Thoracic aorta (tissue), 2 donors: ENCODE measurements at places on chromosomes 13 and 19.

GRCh38 chr19:29662604-29663404, 2.5 kb upstream of the PLEKHF1 start:
- H3K27ac ChIP-seq: peak overlapping the region; percentile 95
- peaks cover 35% of the 10 kb centered on the region for H3K4me1 ChIP-seq
- H3K36me3 ChIP-seq: no peaks in the 10 kb centered on the region
- H3K4me3 ChIP-seq: peak overlapping the region; percentile 59

DNA sequence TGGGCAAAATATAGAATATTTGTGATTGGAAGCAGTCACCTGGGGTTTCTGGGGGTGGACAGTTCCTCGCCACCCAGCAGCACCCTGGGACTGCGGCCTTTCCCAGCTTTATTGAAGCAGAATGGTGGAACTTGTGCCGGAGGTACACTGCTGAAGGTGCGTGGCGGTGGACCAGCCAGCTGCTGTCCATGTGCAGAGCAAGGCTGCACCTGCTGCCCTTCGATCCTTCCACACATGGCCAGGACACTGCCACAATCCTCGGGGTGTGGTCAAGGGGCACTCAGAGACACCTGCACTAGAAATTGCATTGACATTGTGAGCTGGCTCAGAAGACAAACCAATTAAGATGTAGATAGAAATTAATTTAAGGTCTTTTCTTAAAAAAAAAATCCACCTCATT, 11.4 kb upstream of the GPI start:
- DNase-seq: no peak
- H3K36me3 ChIP-seq: peaks cover 44% of the 10 kb centered on the region
- no peak overlapping the region for H3K27ac ChIP-seq
- no peak overlapping the region for H3K4me3 ChIP-seq

- H3K27me3 ChIP-seq: no peaks in the 10 kb centered on the region
- H3K27ac ChIP-seq: no peak overlapping the region
- H3K4me1 ChIP-seq: no peaks in the 10 kb centered on the region
These were observed 27.7 kb downstream of the GADD45B start for GRCh38 chr19:2503521-2504109.

DNA sequence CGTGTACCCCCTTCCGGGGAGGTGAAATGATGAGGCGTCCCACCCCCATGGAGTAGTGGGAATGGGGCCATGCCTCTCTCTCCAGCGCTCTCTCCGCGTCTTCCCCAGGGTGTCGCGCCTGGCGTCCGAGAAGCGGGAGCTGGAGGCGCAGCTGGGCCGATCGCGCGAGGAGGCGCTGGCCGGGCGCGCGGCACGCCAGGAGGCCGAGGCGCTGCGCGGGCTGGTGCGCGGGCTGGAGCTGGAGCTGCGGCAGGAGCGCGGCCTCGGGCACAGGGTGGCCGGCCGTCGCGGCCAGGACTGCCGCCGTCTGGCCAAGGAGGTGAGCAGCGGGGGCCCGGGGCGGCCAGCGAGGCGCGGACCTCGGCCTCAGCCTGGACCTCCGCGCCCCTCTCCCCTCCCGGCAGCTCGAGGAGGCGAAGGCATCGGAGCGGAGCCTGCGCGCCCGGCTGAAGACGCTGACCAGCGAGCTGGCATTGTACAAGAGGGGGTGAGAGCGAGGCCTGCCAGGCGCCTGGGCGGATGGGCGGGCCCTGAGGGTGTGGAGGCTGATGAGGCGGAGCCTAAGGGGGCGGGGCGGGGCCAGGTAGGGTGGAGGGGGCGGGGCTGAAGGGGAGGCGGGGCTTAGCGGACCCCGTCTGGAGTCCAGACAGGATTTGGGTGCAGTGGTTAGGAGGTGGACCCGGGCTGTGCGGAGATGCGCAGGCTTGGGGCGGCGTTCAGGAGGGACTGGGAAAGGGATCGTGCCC, 7.7 kb downstream of the PGLYRP1 start:
- DNase-seq: no peak
- H3K27me3 ChIP-seq: peaks cover 7% of the 10 kb centered on the region
- peaks cover 19% of the 10 kb centered on the region for H3K4me1 ChIP-seq
- H3K36me3 ChIP-seq: no peaks in the 10 kb centered on the region

DNA sequence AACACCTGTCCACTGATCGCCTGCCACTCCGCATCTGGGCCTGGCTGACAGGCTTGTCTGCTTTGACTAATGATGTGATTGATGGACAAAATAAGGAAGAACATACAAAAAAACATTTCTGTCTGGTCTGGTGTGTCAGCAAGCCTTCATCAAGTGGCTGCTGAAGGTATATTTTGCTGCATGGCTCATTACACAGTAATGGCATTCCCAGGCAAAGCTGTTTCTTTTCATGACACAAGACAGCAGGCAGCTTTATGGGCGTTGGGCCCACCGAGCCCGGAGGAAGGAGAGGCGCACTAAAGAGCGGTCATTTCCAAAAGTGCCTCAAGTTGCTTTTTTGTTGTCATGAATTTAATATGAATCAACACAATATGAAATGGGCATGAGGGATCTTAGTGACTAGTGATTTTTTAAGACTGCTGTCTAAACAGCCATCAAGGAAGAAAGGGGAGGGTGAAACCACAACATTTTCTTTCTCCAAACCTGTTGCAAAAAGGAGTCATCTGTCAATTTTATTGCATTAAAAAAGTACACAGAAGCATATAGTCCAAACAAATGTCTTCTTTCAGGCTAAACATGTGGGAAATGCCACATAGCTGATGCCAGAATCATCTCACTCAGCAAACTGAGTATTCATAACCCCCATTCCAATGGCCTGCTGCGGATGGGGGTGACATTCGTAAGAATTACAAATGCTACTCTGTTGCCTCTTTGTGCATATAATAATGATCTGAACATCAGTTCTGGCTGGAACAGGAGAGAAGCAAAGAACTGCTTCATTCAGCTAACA, 476.6 kb downstream of the ZNF536 start:
- H3K27me3 ChIP-seq: no peaks in the 10 kb centered on the region
- no peaks in the 10 kb centered on the region for H3K36me3 ChIP-seq
- no peak overlapping the region for H3K4me3 ChIP-seq
- no peaks in the 10 kb centered on the region for H3K4me1 ChIP-seq
- no peak overlapping the region for H3K27ac ChIP-seq

GRCh38 chr13:89627996-89628395, 1719.5 kb upstream of the MIR17HG start:
- H3K4me1 ChIP-seq: no peaks in the 10 kb centered on the region
- no peak overlapping the region for H3K27ac ChIP-seq
- no peaks in the 10 kb centered on the region for H3K36me3 ChIP-seq
- DNase-seq: no peak
- no peaks in the 10 kb centered on the region for H3K27me3 ChIP-seq

- H3K4me3 ChIP-seq: no peak overlapping the region
- no peak overlapping the region for H3K27ac ChIP-seq
- no peak for DNase-seq
- no peaks in the 10 kb centered on the region for H3K36me3 ChIP-seq
- H3K27me3 ChIP-seq: no peaks in the 10 kb centered on the region
- no peaks in the 10 kb centered on the region for H3K4me1 ChIP-seq
These were observed 24.1 kb downstream of the OLFM4 start for GRCh38 chr13:53052675-53053074.

- H3K4me3 ChIP-seq: no peak overlapping the region
- H3K27me3 ChIP-seq: no peaks in the 10 kb centered on the region
- no peak overlapping the region for H3K27ac ChIP-seq
- no peaks in the 10 kb centered on the region for H3K4me1 ChIP-seq
- no peak for DNase-seq
These were observed 13.3 kb upstream of the LEUTX start for GRCh38 chr19:39765091-39766076.

GRCh38 chr13:51341791-51342190, 2.3 kb downstream of the SERPINE3 start:
- DNase-seq: no peak
- H3K4me1 ChIP-seq: no peaks in the 10 kb centered on the region
- H3K36me3 ChIP-seq: no peaks in the 10 kb centered on the region
- H3K27me3 ChIP-seq: no peaks in the 10 kb centered on the region
- H3K27ac ChIP-seq: no peak overlapping the region

DNA sequence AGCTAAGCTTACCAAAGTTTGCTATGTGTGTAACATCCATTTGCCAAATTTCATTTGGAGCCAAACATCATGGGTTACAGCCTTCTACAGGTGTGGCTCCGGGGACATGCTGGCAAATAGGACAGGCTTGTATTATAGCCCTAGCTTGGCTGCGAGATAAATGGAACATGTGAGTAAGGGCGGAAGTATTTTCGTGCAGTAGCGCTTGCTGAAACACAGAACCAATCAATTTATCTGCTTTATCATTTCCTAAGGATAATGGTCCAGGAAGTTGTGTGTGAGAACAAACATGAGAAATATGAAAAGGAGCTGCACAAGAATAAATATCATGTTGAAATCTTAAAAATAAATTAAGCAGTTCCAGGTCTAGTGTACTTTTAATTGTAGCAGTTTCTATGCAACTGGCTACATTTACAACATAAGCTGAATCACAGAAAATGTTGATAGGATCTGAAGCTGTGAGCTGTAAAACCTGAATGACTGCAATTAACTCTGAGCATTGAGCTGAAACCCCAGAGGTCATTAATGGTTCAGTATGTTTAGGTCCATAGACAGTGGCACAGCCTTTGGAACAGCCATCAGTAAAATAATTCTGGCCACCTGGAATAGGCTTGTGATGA, 22.2 kb upstream of the ZNF100 start:
- H3K27ac ChIP-seq: no peak overlapping the region
- H3K36me3 ChIP-seq: no peaks in the 10 kb centered on the region
- no peaks in the 10 kb centered on the region for H3K27me3 ChIP-seq
- no peak for DNase-seq

DNA sequence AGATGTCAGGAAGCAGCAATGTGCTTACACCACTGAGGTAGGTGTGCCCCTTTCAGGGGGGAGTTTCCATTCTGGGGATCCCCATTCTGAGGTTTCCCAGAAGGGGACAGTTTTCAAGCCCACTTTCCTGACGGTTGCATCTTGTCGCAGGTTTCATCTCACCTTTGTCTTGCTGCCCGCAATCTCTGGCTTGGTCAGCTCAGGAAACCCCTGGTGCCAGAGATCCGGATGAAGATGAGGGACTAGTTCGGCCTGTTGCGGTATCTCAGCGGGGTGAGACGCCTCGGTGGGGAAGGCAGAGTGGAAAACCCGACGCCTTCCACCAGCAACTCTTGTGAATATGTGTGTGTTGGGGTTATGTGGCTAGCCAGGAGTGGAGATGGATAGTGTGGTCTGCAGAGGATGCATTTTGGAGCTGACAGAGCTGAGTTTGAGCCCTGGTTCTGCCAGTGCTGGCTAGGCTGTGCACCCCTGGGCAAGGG, 13.1 kb downstream of the TNFSF9 start:
- no peak overlapping the region for H3K4me3 ChIP-seq
- no peaks in the 10 kb centered on the region for H3K36me3 ChIP-seq
- no peak for DNase-seq
- H3K4me1 ChIP-seq: no peaks in the 10 kb centered on the region
- no peak overlapping the region for H3K27ac ChIP-seq

- H3K27ac ChIP-seq: no peak overlapping the region
- no peak for DNase-seq
- H3K4me1 ChIP-seq: no peaks in the 10 kb centered on the region
- H3K36me3 ChIP-seq: no peaks in the 10 kb centered on the region
These were observed 32.6 kb downstream of the CLEC4M start for GRCh38 chr19:7795555-7796161.

DNA sequence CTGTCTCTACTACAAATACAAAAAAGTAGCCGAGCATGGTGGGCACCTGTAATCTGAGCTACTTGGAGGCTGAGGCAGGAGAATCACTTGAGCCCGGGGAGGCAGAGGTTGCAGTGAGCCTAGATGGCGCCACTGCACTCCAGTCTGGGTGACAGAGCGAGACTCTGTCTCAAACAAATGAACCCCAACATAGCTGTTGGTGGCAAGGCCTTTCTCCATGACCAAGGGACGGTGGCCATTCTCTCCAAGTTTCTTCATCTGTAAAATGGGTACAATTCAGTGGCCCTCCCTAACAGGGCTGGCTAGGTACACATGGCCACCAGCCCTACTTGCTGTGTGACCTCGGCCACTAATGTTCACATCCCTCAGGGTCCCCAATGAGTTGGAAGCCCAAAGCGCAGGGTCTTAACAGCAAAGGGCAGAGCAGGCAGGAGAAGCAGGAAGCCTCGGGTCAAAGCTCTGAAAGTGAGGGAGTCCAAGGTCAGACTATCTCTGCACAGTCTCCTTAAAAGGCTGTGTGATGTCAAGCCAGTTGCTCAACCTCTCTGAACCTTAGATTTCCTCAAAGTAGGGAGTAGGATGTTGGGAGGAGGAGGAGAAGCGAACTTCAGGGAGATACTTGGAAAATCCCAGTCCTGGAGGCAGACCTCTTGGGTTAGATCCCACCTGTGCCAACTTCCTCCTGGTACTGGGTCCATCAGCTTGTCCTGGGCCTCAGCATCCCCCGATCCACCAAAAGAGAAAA, 2.7 kb downstream of the JUND start:
- peak overlapping the region; percentile 86 for H3K4me3 ChIP-seq
- peak overlapping the region; percentile 99 for H3K27ac ChIP-seq
- no peaks in the 10 kb centered on the region for H3K27me3 ChIP-seq
- no peak for DNase-seq
- peaks cover 68% of the 10 kb centered on the region for H3K4me1 ChIP-seq

DNA sequence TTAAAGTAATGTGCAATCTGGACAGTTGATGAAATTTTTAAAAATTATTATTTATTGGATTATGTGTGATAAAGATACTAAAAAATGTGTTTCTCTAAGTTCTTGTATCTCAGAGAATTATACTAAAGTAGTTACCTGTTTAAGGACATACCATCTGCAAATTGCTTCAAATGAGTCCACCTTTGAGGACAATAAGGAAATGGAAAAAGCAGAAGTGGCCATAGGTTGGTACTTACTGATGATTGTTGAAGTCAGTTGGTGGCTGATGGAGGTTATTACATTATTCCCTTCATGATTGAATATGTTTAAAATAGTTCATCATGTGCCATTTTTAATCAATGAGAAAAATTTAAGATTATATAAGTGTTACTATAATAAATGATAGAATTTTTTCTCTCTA, 367.0 kb downstream of the MYO16 start:
- no peak for DNase-seq
- H3K4me1 ChIP-seq: no peaks in the 10 kb centered on the region
- H3K27me3 ChIP-seq: no peaks in the 10 kb centered on the region
- no peak overlapping the region for H3K4me3 ChIP-seq
- H3K27ac ChIP-seq: no peak overlapping the region

- peaks cover 25% of the 10 kb centered on the region for H3K4me1 ChIP-seq
- peaks cover 32% of the 10 kb centered on the region for H3K36me3 ChIP-seq
- H3K4me3 ChIP-seq: no peak overlapping the region
These were observed 3.8 kb downstream of the ELOF1 start for GRCh38 chr19:11555246-11555645.

DNA sequence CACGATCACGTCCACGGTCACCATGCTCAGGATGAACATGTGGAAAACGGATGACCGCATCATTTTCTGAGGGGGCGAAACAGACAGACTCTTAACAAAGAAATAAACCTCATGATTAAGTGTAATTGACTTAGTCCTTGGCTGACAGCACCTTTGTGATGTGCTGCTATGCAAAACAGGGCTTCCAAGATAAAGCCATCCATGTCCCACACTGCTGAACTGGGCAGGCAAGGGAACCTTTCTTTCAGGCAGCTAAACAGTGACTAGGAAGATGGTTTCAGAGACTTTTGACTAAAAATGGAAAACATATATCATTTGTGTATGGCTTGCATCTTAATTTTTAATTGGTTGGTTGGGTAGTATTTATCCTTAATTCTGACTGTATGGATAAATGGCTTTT, 157.8 kb downstream of the NALCN start:
- no peak for DNase-seq
- H3K36me3 ChIP-seq: no peaks in the 10 kb centered on the region
- no peak overlapping the region for H3K27ac ChIP-seq
- H3K4me1 ChIP-seq: no peaks in the 10 kb centered on the region
- H3K4me3 ChIP-seq: no peak overlapping the region
- no peaks in the 10 kb centered on the region for H3K27me3 ChIP-seq
